ENCODE measurements at places on chromosomes 1 and 21.

GRCh38 chr1:243903041-243903440, 53.0 kb upstream of the AKT3 start:
- DNase-seq, result no peak

DNA sequence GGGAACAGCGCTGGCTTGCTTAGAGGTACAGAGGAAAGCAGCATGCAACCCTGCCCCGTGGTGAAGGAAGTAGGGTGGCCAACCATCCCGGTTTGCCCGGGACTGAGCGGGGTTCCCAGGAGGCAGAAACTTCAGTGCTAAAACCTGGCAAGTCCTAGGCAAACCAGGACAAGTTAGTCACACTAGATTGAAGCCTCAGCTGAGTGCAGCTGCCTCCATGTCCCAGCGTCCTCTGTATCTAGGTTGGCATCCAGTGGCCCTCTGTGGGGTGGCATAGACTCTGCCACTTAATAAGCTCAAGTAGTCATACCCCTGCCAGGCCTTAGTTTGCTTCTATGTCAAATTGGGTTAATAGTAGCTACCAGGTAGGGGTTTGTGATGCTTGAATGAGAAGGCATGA, 67.1 kb downstream of the ATP2B4 start:
- DNase-seq, result no peak

DNA sequence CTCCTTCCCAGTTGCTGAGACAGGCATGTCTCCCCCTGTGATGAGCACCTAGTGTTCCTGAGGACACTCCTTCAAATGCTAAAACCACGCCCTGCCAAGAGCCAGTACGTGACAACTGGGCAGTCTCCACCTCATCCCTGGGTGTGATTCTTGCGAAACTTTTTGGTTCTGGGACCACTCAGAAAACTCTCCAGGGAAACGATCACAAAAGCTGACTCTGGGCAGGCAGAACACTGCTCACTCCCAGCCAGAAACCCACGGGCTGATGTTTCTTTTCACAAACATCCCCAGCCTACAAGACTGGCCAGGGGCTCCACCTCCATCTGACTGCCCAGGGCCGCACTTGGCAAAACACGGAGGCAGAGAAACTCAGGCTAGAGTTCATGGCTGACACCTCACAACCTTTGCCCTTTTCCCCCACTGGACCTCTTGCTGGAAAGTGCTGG, 24.4 kb downstream of the DHRS3 start:
- no peak for DNase-seq

GRCh38 chr1:11529330-11529729, 50.4 kb downstream of the DISP3 start:
- no peak for DNase-seq

GRCh38 chr1:62832276-62832675, 48.3 kb downstream of the ATG4C start:
- DNase-seq, result no peak
